ENCODE measurements at places on chromosomes 5 and 9. TPM values are rescaled to one million over a fixed set of nuclear protein-coding genes. Genes with fewer than 3 reads are reported as not detected.

Gene LAMC3
- total RNA-seq = 0.58 TPM

Gene THBS4
- total RNA-seq = 0.84 TPM

Gene F12
- 9.2 TPM for total RNA-seq

Gene SPINK6
- not detected for total RNA-seq

Gene RANBP3L
- not detected for total RNA-seq

Gene CSF2
- total RNA-seq = not detected

Gene ZDHHC11
- total RNA-seq = 7.0 TPM

Gene GABRA1
- total RNA-seq = not detected

Gene DRD1
- not detected for total RNA-seq

Gene GDNF
- 0.94 TPM for total RNA-seq

Gene CDH9
- not detected for total RNA-seq

Gene MEGF10
- 0.70 TPM for total RNA-seq

DNA sequence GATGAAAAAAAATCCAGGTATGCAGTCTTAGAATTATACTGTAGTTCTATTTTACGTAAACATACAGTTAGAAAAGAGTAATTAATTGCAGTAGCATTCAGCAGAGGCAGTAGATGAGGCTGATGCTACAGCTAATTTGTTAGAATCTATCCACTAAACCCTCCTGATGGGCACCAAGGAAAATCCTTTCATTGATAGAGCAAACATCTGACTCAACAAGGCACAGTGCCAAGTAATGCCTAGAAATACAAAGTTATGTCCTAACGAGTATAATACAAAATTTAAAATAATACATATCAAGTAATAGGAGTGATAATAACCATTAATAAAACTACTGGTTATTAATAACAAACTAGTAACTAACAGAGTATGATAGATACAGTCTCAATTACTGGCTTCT, 9.0 kb downstream of the MOCS2 start:
- no peak for DNase-seq

DNA sequence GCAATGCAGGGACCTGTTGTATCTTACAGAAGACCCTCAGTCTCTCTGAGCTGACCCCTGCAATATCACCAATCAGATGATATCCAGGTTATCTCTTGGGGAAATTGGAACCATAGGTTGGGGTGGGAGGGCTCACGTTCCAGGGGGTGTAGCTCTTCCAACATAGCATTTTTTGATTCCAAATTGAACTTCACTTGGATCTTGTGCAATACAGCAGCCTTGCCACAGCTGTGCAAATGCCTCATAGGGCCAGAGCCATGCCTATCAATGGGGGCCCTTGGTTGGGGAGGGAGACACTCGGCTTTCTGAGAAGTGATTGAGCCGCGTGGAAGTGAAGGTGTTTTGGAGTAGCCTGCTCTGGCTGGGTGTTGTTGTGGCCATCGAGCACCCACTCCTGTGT, 117.2 kb upstream of the PITX1 start:
- no peak for DNase-seq

GRCh38 chr5:52275639-52276038, 512.1 kb upstream of the ITGA1 start:
- DNase-seq = no peak

DNA sequence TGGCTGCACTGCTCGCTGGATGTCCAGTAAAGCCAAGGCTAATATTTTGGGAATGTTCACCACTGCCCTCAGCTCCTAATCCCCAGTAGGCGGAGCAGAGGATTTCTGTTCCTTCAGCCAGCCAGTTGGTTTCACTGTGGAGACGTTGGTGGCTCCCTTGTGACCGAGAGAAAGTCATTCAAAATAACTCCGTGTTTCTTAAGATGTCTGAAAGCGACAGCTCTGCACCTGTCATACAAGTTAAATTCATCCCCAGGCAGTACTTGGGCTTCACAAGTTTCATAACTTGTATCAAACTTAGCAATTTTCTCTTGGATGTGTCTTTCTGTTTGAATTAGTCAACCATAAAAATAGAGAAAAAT, 382 bp upstream of the CDKN2B start:
- DNase-seq = no peak

DNA sequence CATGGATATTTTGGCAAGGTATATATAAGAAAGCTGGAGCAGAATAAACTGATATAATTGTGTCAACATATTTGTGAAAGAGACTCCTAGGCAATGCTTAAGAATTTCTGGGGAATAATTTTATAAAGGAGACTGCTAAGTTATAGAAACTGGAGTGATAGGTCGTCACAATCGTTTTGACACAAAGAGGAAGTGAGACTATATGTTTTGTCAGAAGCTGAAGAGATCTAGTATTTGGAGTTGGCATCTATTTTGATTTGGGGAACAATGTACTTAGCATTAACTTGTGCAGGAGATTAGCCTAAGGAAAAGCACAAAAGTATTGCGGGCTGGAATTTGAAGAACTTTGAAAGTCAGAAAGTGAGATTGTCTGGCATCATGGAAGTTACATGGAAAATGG, 582.5 kb downstream of the TAF11L14 start:
- DNase-seq = no peak

DNA sequence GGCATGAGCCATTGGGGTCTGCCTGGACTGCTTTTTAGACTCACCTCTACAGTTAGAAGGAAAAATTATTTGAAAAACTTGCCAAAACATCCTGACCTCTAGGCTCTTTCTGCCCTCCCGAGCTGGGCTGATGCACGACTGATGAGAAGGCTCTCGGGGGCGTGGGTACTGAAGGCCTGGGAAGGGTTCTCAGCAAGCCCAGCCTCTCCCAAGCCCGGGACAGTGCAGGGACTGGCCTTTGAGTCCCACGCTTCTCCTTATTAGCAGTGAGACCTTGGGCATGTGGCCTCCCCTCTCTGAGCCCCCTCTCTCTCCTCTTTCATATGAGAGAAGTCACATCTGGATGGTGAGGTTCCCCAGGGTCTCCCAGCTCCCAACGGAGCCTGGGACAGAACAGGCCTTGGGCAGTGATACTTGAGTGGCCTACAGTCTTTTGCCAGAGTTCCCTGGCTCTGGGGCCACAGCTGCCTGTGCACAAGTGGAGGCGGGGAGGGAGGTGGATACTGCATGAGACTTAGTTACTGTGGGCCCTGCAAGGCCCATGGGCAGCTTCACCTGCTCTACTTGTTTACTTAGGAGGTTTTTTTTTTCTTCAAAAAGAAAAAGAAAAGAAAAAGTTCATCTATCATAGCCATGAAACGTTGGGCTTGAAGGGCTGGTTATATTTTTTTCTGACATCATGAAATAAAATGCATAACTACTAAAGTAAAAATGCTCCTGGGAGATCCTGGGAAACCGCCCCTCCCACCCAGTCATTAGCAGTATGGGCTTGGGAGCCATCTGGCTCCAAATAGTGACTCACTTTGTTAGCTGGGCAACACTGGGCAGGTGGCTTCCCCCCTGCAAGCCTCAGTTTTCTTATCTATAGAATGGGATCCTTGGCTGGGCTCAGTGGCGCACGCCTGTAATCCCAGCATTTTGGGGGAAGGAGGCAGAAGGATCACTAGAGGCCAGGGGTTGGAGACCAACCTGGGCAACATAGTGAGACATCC, 139.4 kb downstream of the GAPVD1 start:
- DNase-seq = no peak

GRCh38 chr9:111253742-111254437, 76.1 kb downstream of the OR2K2 start:
- DNase-seq = no peak

DNA sequence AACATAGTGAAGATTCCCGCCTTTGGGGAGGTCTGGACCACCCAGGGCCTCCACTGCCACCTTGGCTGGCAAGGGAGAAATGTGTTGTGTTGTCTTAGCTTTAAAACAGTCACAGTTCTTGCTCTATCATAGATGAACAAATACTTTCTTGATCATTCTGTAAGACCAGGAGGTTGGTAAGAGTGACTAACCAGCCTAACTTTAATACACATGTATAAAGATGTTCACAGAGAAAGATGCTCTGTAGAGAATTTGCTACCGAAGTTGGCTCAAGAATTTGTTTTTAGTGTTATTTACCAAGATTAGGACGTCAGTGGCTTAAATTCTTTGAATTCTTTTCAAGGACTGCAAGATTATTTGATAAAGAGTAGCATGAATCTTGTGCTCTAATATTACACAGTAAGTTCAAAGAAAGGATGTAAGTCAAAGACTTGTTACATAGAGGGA, 28.4 kb downstream of the GLRX start:
- no peak for DNase-seq

DNA sequence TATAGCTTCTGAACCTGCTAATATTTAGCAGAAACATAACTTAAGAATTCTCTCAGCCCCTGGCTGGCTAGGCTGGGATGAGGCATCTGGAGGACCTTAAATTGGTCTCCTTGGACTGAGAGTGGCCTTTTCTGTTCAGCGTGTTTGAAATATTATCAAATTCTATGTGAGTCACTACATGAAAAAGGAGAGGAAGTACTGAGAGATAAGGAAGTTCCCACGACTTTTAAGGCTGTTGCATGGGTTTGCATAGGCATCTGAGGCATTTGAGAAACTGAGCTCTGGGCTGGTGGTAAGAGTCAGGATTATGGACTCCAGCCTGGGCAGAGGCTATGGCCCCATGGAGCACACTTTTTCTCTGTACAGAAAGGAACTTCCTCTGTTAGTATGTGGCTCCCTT, 816.2 kb upstream of the GRAMD2B start:
- no peak for DNase-seq

GRCh38 chr9:113621309-113621791, 157.8 kb downstream of the RGS3 start:
- DNase-seq = peak; percentile 17

DNA sequence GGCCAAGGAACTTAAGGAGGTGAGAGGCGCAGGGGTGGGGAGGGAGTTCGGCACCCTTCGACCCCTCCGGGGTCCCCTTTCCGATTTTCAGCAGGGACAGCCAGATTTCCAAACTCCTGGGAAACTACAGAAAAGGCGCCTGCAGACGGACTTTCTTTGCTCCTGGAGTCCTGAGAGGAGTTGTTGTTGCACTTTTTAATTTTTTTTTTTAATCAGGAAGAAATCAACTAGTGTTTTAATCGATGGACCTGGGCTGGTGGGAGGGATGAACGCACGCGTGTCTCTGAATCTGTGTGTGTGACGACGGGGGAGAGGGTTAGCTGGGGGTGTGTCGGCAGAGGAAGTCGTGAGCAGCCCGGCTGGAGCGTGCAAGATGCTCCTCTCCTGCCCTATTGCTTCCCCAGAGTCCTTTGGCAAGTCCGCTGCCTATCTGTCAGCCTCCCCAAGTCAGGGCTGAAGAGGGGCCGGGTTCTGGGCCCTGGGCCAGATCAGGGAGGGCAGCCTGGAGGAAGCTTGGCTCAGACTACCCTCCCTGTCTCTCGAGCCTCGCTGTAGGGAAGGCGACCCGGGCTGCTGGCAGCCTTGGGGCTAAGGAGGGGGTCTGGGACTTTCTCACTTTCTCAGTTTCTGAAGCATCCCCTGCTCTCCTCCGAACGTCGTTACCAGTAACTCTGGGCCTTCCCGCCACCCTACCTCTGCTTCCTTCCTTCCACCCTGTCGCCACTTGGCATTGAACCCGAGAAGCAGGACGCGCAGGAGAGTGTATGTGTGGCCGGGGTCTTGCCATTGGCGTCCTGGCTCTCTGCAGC, 731 bp downstream of the PRR16 start:
- peak; percentile 15 for DNase-seq

- peak; percentile 26 for DNase-seq
Observed at GRCh38 chr9:88197016-88197415, 58.7 kb upstream of the SPATA31C2 start.

DNA sequence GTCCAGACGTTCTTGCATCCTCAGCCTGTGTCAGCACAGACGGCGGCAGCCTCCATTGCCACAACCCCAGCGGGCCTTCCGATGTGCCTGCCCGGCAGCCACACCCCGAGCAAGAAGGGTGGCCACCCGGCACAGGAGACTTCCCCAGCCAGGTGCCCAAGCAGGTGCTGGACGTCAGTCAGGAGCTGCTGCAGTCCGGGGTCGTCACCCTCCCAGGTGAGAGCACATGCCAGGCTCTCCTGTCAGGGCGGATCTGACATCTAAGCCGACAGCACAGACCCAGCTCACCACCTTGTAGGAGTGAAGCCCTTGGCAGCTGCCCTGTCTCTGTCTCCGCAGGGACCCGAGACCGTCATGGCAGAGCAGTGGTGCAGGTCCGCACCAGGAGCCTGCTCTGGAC, 48.3 kb upstream of the LRRC14B start:
- DNase-seq = no peak

DNA sequence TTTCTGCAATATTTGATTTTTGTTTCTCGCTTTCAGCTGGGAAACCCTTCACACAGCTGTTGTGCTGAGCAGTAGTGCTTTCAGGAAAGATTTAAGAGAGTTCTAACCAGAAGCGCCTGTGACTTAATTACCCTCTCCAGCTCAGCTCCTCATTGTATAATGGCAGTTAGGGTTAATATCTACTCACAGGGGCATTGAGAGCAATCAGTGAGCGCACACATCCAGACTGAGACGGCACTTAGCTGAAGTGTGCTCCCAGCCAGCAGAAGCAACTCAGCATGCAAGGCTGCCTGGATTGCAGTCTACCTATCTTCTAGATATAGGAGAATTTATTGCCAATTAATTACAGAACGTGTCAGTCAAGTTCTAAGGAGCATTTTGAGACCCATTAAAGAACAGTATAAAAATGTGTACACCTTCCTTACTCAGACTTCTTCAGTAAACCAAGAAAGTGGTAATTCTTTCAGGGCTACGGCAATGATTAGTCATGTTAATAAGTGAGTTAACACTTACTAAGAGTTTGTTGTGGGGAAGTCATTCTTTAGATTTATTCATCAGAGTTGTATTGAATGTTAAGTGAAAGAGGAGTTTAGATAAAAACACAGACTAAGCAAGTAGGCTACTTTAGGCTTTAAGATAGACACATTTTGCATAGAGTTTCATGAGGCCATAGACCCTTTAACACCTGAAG, 111.7 kb upstream of the PCAT7 start:
- no peak for DNase-seq

- DNase-seq = no peak
Observed at GRCh38 chr9:71072587-71072986, 48.8 kb downstream of the TRPM3 start.

GRCh38 chr5:55402199-55402598, 94.4 kb downstream of the MTREX start:
- DNase-seq = no peak

GRCh38 chr5:118552146-118552545, 436.2 kb downstream of the DTWD2 start:
- DNase-seq = no peak

GRCh38 chr9:85112391-85112790, 442.9 kb downstream of the NTRK2 start:
- no peak for DNase-seq

DNA sequence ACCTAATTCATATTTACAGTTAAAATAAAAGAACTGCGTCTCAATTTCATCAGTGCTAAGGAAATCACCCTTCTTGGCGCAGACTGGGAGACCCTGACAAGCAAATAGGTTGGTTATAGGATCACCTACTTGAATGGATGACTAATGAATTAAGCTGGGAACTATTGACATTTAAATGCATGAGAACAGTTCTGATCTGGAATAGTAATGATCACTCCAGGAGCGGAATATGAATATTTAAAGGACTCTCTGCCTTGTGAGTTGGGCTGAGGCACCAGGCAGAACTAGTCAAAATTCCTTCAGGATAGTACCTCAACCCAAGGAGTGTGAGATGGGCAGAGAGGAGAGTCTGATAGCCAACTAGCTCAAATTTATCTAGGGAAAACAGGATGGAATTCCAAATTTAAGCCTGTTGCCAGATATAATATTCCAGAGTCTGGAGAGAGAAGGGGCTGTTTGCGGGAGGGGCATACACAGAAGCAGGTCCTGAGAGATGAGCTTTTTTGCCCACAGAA, 364.4 kb downstream of the CSNK1G3 start:
- no peak for DNase-seq

Data from mucosa of descending colon (tissue), 3 donors.